ENCODE measurements at places on chromosomes 1 and 21.

DNA sequence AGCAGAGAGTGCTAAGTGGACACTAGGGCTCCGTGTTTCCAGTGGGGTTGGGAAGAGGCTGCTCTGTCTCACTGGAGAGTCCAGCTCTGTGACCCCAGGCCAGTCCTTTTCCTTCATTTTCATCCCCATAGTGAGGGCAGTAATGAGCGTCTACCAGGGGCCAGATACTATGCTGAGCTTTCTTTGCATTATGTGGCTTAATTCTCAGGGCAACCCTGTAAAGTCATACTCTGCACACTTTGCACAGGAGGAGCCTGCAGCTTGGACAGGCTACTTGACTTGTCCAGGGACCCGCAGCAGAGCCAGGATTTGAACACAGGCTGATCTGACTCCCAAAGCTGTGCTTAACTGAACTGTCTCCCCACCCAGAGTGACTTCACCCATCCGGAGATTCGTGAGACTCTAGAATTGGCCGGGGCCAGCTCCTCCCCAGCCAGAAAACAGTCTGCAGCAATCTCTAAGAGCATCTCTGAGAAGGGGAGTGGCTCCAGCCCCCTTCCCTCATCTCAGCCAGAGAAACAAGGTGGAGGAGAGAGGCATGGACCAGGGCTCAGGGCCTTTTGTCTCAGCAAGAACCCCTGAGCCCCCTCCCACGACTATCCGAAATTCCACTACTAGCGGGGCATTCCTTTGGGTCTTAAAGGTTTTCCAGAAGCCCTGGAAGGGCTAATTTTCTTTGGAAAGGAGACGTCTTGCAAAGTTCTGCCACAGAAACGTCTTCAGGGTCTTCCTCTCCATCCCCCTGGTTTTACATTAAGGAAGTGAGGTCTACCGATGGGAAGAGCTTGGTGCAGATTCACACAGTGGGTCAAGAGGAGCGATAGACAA lies 866 bp upstream of the FNDC5 start:
- no peak for DNase-seq

DNA sequence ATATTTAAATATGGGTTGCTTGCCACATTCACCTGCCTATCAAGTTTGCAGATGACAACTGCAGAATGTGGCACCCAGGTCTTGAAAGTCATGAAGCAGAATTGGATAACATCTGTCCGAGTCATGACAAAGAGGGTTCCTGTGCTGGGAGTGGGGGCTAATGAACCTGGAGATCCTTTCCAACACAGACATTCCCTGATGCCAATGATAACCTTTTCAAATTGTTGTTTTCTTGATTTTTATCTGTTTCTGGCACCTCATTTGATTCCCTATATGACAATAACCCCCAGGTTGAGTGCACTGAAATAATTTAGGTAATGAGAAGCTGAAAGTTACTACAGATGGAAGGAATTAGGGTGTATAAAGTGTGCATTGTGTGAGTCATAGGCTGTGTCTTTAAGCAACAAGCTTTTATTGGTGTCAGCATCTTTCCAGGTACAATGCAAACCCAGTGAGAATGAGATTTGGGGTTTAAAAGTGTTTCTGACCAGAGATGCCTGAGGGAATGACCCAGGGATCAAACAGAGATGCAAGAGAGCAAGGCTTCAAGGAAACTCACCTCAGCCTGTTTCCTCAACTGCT lies 32.0 kb upstream of the IL10 start:
- DNase-seq: no peak

DNA sequence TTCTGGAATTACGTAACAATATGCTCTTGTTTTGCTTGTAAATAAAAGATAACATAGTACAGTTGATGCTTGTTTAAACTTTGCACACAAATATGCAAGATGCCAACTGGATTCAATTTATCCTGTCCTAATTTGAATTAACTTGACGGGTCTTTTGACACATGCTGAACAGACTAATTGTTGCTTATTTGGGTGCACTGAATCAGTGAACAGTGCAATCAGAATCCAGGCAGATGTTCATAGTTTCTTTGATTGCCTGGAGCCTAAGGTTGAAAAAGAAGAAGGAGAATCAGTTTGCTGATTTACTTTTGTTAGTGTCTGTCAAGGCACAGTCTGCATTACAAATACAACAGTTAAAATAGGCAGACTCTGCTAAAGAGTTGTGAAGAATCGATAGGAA lies 307.9 kb downstream of the COL11A1 start:
- DNase-seq: no peak

DNA sequence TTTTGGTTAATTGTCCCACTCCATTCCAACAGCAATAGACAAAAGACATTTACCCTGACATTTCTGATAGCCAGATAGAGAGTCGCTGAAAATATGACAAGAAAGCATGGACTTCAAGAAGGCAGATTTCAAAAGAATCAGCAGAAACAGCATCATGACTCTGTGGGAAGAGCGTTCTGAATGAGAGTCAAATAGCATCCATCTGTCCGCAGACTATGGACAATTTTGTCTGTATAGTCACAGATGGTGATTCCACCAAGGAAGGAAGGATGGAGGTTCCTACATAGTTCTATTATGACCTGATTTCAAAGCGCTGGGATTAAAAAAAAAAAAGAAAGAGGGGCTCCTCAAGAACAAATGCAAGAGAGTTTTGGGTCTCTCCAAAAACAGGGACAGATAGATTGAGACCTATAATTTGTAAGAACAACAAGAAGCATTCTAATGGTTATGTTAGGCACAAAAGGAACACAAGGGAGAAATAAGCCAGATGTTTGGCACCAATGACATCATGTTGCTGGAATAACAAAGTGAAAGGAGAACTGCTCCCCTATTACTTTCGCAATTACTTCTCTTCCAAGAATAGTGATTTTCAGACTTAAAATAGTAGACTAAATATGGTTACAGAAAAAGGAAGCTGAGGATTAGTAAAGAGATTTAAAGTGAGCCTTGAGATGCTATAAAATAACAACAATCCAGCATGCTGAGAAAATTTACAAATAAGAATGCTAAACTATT lies 28.5 kb downstream of the NIBAN1 start:
- no peak for DNase-seq

DNA sequence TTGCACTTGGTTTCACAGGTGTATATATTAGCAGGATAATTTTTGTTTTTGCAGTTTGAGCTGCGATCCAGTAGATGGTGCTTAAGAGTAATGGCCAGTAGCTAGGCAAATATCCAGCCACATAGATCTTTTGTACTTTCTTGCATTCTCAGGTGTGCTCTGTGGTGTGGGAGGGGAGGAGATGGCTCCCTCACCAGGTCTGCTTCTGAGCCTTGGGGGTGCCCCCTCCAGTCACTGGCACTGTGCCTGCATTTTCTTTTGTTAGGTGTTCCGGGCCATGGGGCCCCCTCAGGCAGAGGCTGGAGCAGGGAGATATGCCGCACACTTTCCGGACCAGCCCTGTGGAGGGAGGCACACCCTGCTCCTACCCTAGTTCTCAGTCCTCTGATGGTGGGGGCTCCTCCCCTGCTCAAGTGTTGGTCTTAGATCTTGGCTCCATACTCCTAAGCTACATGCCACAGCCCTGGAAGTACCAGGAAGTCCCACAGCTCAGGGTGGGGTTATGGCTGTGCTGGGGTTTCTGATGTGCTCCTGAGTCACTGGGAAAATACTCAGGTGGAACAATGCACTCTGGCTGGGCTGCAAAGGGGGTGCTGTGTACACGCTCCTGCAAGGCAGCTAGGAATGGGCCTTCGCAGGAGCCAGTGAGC lies 197.6 kb upstream of the DMRTA2 start:
- no peak for DNase-seq

Data from spleen (tissue), 13 donors.